ENCODE measurements at places on chromosomes 16 and 17. TPM values are rescaled to one million over a fixed set of nuclear protein-coding genes. Genes with fewer than 3 reads are reported as not detected.

SERPINF2 gene
- 2.3 TPM for total RNA-seq

PRAC1 gene
- total RNA-seq: not detected

HOXB8 gene
- total RNA-seq: 9.2 TPM

WIPF2 gene
- total RNA-seq: 24.0 TPM

UMOD gene
- not detected for total RNA-seq

CD300A gene
- total RNA-seq: not detected

KRT25 gene
- not detected for total RNA-seq

OXLD1 gene
- 65.3 TPM for total RNA-seq

SLC52A1 gene
- total RNA-seq: 0.70 TPM

VASN gene
- total RNA-seq: 3.7 TPM

GOSR2 gene
- 39.7 TPM for total RNA-seq

CLDN6 gene
- 0.56 TPM for total RNA-seq

TEKT1 gene
- not detected for total RNA-seq

TAF15 gene
- 210 TPM for total RNA-seq

TMEM132E gene
- total RNA-seq: not detected

CDH1 gene
- total RNA-seq: 3.9 TPM

TBC1D3H gene
- not detected for total RNA-seq

HIC1 gene
- total RNA-seq: 2.0 TPM

RASL10B gene
- 0.13 TPM for total RNA-seq

TBC1D3E gene
- not detected for total RNA-seq

CCDC78 gene
- total RNA-seq: 6.5 TPM

EME1 gene
- 17.0 TPM for total RNA-seq

OTOP2 gene
- not detected for total RNA-seq

TP53TG3 gene
- total RNA-seq: not detected

TERF2IP gene
- 44.0 TPM for total RNA-seq

SPATA22 gene
- total RNA-seq: not detected

VMO1 gene
- total RNA-seq: 1.7 TPM

KIF1C gene
- 130 TPM for total RNA-seq

DPEP2 gene
- not detected for total RNA-seq

NHERF2 gene
- total RNA-seq: 64.5 TPM

TEX14 gene
- total RNA-seq: 0.21 TPM

CRISPLD2 gene
- total RNA-seq: 3.1 TPM

SLC5A11 gene
- total RNA-seq: 0.42 TPM

DOC2A gene
- 0.88 TPM for total RNA-seq

KRT36 gene
- not detected for total RNA-seq

SMTNL2 gene
- total RNA-seq: 1.3 TPM

SGSH gene
- 13.3 TPM for total RNA-seq

ARHGDIG gene
- total RNA-seq: 3.2 TPM

TPSAB1 gene
- not detected for total RNA-seq

TM4SF5 gene
- total RNA-seq: 1.2 TPM

DRC3 gene
- 2.4 TPM for total RNA-seq

CYBA gene
- total RNA-seq: 314 TPM

OR2C1 gene
- not detected for total RNA-seq

TBC1D3G gene
- not detected for total RNA-seq

DNASE1L2 gene
- 0.75 TPM for total RNA-seq

ASB16 gene
- total RNA-seq: not detected

CDIPT gene
- 92.4 TPM for total RNA-seq

GLTPD2 gene
- not detected for total RNA-seq

NUP88 gene
- total RNA-seq: 97.7 TPM

P2RX1 gene
- not detected for total RNA-seq

NPIPA7 gene
- total RNA-seq: 12.3 TPM
